ENCODE measurements at places on chromosomes 11 and 22. TPM values are rescaled to one million over a fixed set of nuclear protein-coding genes. Genes with fewer than 3 reads are reported as not detected.

DNA sequence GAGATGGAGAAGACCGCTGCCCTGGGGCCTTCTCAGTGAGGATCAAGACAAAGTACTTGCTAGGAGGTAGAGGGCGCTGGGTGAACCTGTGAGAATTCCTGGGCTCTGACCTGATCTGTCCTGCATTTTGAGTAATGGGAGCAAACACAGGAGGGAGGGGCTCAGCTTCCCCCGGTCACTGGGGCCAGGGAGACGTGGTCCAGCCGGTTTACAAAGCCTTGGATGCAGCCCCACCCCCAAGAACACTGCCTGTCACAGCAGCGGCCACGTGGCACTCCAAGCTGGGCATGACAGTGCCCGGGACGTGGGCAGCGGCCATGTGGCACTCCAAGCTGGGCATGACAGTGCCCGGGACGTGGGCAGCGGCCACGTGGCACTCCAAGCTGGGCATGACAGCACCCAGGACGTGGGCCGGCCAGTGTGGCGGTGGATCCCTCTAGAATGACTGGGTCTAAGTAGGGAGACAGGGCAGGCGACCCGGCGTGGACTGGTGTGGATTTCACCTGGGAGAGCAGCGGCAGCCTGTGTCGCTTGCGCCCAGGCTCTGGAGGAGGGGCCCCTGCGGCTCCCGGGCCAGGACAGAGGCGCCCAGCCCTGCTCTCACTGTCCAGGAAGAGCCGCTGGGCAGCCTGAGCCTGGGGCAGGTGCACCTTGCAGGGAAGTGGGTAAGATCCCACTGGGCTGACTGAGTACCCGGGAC, 2.5 kb upstream of the TTLL8 start:
- no peak for DNase-seq

Gene NAT10
- polyA plus RNA-seq: 43.8 TPM

Gene PARVG
- 1.8 TPM for polyA plus RNA-seq

GRCh38 chr11:69744435-69744834, 30.7 kb downstream of the FGF4 start:
- DNase-seq: no peak

GRCh38 chr11:132278801-132279574, 908.6 kb downstream of the NTM start:
- no peak for DNase-seq

DNA sequence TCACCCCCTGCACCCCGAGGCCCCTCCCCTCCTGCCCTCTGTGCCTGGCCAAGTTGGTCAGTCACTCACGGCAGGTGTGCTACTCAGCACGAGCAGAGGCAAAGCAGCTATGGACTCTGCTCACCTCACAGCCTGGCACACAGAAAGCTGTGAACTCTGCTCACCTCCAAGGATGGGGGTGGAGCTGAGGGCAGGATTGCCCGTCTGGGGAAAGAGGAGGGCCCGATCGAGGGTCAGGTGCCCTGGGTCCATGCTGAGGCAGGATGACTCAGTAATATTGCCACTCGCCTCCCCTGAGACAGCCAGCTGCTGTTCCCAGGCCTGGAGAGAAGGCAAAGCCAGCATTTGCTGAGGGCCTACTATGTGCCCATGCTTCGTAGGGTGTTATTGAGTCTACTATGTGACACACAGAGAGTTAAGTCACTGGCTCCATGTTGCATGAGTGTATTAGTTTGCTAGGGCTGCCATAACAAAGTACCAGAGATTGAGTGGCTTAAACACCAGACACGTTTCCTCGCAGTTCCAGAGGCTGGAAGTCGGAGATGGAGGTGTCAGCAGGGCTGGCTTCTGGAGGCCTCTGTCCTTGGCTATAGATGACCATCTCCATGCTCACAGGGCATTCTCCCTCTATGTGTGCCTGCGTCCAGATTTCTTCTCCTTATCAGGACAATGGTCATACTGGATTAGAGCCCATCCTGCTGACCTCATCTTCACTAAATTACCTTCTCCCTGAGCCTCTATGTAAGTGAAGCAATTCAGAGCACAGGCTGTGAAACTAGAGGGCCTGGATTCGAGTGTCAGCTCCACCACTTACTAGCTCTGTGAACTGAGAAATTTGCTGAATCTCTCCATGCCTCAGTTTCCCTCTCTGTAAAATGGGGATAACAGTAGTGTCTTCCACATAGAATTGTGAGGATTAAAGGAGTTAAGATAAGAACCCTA, 13.2 kb upstream of the TSKU start:
- no peak for DNase-seq

DNA sequence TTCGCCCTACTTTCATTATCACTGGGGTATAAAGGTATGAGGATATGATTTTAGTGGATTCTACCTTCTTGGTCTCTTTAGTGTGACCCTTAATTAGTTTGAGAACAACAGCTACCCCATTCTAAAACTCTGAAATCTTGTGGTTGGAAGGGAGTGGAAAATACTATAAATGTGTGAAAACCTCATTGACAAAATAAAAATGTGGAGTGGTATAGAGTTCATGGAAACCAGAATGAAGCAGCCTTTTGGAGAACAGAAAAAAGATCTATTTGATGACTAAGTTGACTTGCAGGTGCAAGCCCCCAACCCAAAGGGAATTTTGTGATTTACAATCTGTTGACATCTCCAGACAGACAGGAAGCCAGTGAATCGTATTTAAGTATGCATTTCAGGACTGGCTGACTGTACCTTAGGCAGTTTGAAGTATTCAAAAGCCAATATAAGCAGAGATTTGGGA, 75.8 kb downstream of the GAS2 start:
- no peak for DNase-seq

Gene EXPH5
- polyA plus RNA-seq: 3.7 TPM

Gene UPK3A
- 11.5 TPM for polyA plus RNA-seq

DNA sequence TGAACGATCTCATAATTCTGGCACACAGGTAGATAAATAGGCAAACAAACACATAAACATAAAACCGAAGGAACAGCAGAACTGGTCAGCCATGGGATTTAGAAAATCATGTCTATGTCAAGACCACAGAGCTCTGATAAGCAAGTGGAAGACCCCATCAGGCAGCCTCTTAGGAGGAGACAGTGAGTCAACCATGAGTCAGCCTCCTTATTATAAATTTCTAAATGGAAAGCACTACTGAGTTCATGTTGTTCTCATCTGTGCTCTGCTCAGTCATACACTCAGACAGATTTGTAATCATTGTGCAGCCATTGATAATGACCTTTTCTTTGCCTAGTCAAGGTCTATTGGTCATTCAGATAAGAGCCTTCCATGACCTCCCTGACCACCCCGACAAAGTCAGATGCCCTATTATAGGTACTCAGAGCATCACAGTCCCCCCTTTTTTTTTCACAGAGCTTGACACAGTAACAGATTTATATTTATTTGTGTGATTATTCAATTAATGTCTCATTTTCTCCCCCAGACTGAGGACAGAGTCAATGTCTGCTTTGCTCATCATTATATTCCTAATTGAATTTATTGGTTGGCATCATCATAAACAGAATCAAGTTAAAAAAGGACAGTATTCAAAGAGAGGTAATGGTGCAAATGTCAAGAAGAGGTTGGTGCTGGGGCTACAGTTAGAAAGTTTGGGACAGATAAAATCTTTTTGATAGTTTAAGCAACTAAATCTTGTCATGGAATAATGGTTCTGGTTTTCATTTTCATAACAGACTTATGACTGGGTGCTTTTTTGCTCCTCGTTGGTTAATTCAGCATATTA, 579.7 kb upstream of the CCDC90B start:
- DNase-seq: no peak

DNA sequence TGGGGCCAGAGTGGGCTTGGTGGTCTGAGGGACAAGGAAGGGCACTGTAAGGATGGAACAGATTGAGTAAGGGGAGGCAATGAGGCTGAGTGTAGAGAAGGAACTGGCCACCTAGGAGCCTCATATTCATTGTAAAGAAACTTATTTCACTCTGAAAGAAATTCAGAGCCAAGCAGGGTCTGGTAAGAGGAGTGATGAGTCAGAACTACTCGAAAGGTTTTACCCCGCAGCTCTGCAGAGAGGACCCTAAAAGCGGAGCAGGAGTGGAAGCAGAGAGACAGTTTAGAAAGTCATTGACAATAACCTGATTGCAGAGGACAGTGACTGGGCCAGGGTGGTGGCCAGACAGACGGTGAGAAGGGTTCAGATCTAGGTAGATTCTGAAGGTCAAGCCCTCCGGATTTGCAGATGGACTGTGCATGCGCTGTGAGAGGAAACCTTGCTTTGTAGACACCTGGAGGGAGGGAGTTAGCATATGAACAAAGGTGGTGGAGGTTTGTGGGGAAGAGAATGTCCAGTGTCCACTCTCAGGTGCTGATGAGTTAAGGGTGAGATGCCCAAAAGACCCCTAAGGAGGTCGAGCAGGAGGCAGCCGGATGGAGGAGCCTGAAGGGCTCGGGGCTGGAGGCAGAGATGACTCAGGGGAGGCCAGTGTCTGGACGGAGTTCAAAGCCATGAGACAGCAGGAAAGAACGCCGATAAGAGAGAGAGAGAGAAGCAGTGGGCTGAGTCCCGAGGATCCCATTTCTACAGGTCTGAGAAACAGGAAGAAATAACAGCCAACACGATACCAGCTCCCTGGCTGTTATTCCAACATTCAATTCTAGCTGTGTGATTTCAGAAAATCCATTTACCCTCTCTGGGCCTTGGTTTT, 546.0 kb downstream of the BRD1 start:
- no peak for DNase-seq

- no peak for DNase-seq
Measured at GRCh38 chr22:36301384-36301828, 48.5 kb downstream of the APOL1 start.

GRCh38 chr11:79697905-79698304, 257.1 kb upstream of the TENM4 start:
- no peak for DNase-seq

GRCh38 chr11:58923300-58923788, 15.9 kb upstream of the GLYATL1 start:
- DNase-seq: no peak

DNA sequence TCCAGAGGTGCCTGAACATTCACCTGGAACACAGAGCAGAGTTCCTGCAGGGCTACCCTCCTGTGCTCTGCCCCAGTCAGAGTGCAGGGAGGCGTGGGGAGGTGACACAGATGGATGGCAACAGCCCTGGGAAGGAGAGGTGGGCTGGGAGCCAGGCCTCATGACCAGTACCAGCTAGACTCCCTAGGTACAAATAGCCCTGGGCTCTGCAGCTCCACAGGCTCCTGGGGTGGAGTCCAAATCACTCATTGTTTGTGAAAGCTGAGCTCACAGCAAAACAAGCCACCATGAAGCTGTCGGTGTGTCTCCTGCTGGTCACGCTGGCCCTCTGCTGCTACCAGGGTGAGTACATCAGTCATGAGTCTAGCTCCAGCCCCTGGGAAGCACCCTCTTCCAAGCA, at the start of gene SCGB1D2:
TSS of gene SCGB1D2 (plus strand) at position 219 of the 400 bp plus-strand sequence. CDS start at position 288, 69 bp downstream.
- peak; percentile 18 for DNase-seq

Gene IL18
- 6.0 TPM for polyA plus RNA-seq

DNA sequence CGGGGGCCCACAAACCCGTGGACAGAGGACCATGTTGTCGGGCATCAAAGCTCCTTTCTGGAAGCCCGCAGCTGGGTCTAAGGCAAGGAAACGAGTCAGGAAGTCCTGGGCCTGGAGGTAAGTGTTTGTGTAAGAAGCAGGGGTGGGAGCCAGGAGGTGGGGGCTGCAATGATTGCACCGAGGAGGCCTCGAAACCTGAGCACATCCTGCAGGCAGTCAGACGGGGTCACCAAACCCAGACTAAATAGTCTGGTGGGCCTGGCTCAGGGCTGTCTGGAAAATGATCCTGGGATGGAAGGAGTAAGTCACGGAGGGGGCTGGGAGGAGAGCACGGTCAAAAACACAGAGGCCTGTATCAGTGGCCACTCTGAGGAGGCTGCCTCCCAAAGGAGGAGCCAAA, 539.2 kb downstream of the MN1 start:
- DNase-seq: no peak

Gene OR56A1
- polyA plus RNA-seq: not detected

DNA sequence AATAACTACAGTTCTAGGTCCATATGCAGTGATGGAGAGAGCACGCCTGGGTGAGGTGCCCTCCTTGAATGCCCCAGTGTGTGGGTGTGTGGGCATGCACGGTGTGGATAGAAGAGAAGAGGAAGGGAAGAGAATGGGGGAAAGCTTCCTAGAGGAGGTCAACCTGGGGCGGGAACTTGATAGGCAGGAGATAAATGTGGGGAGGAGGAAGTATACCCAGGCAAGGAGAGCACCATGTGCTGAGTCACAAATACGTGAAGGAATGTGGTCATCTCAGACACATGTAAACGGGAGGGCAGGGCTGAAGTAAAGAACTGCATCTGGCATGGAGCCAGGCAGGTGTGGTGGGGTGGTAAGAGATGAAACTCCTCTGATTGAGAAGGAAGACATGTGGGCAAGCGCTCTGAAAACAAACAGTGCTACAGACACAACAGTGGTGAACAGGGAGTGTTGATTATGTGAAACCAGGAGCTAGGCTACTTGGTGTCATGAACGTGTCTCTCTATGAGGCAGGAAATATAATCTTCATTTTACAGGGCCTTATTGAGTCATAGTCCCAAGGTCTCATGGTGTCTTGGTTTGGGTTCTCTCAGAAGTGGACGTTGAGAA, 61.5 kb upstream of the EED start:
- no peak for DNase-seq

GRCh38 chr11:57318178-57318577, 6.6 kb downstream of the TNKS1BP1 start:
- DNase-seq: no peak

DNA sequence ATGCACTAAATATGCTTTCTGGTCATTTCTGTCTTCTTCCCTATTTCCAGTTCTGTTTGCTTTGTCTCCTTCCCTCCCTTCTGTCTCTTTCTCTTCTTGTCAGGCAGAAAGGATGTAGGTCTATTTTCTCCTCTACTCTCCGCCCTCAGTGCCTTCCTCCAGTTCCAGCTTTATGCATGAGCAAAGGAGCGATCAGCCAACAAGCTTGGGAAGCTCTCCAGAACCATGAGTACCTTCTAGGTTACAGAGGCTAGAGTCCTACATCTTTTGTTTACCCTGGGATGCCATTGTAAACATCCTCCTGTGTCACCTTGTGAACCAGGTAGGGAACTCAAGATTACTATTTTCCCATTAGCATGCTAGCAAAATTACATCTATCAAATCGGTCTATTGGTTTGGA, 7.9 kb upstream of the SPON1 start:
- no peak for DNase-seq

All from left renal pelvis (tissue), 4 donors.